Astrocyte (in vitro differentiated cells and primary cell): ENCODE measurements at places on chromosomes 5 and 9.

- peak; percentile 74 for DNase-seq
Measured at GRCh38 chr9:94085062-94085639, 887 bp downstream of the PTPDC1 start.

GRCh38 chr5:108381350-108381953, 446 bp downstream of the FBXL17 start:
- peak; percentile 41 for DNase-seq

DNA sequence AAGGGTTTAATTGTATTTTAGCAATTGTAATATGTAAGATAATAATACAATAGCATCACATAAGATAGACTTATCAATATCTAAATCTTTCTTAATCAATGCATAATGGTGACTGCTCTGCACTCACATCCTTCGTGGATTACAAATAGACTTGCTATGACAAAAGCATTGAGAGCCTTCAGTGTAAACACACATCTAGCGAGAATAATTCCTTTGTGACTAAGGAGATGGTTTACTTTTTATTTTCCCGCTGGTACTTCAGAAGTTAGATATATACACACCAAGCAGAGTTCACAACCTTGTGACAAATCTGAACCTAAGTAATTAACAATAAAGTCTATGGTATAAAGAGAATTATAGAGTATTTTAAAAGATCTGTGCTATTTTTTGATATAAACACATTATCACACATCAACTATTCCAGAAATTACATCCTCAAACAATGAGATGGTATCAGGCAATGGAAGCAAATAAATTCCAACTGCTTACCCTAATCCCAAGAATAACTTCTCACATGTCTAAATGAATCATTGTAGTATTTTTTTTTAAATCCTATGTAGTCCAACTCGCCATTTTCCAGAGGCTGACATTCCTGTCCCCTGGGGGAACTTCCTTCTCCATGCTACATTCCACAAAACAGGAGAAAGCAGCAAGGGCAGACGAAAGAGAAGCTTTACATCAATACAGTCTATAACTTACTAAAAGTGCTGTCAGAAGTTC, 51.2 kb downstream of the MAPKAP1 start:
- peak; percentile 67 for DNase-seq

GRCh38 chr5:149268928-149269557, 2.6 kb upstream of the AFAP1L1 start:
- peak; percentile 24 for DNase-seq

GRCh38 chr9:36866840-36867239, 167.2 kb downstream of the PAX5 start:
- no peak for DNase-seq

DNA sequence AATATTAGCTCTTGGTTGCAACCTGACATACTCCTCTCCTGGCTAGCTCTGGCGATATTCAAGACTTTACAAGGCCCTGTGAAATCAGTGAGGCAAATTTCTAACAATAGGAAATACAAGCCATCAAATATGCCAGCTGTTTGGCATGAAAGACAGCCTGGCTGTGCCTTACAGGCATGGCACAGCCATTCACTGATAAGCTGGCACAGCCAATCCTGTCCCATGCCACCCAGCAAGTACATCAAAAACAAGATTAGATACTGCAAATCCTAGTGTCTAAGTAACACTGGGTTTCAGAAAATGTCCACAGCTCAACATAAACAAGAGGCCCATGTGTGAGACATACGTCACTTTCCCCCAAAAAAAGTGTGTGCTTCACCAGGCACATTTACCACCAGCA, 1045.8 kb upstream of the DMAC1 start:
- no peak for DNase-seq

- DNase-seq, result no peak
Measured at GRCh38 chr9:125421166-125421565, 159.5 kb downstream of the GAPVD1 start.

- peak; percentile 94 for DNase-seq
Measured at GRCh38 chr5:179258922-179259730, 86.1 kb downstream of the ADAMTS2 start.

DNA sequence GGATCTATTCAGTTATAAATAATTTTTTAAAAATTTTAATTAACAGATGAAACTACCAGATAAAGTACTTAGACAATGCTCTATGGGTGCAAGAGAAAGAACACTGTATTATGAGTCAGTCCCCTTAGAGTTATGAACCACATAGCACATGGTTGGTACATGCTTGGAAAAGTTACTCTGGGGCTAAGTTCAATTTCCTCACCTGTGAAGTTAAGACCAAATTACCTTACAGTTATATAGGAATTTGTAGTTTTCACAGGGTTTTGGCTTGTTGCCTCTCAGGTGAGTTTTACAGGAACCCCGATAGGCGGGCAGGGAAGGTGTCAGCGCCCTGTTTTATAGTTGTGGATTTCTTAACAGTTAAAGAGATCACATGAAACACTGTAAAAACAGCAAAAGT, 1.2 kb downstream of the PANK3 start:
- peak; percentile 29 for DNase-seq

- peak; percentile 23 for DNase-seq
Measured at GRCh38 chr9:27784847-27785713, 211.8 kb upstream of the C9orf72 start.

DNA sequence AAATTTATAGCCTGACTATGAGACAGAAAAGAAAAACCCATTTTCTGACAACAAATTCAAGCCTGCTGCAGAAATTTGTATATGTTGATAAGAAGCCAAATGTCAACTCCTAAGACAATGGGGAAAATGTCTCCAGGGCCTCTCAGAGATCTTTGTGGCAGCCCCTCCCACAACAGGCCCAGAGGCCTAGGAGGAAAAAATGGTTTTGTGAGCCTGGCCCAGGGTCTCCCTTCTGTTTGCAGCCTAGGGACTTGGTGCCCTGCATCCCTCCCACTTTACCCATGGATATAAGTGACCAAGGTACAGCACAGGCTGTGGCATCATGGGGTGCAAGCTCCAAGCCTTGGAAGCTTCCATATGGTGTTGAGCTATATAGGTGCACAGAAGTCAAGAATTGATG, 740.2 kb downstream of the SEMA5A start:
- DNase-seq, result no peak

DNA sequence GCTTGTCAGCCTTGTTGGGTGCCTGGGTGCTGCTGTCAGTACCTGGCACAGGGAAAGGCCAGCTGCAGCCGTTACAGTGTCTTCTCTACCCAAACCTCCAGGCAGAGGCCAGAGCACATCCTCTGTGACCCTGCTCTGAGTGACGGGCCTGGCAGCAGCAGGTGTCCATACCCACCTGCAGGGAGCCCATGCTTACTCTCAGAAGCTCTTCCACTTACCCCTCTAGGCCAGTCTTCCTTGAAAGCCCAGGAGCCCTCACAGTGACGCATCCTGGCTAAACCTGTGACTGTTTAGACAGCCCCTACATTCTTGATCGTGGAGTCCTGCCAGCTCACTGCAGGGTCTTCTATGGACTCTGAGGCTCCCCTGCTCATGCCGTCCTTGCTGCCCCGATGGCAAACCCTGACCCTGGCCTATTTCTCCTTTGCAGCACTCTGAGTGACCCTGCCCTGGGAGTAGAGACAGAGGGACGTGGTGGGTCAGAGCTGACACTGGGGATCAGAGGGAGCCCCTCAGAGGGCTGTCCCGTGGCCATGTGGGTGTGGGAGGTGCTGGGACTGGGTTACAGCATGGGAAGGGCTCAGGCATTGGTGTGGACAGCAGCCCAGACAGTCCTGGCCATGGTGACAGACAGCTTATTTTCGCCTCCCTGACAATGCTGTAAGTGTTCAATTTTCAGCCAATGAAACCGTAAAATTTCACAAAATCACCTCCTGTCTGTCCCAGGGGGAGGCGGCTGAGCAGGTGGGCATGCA, 67.6 kb upstream of the RNF130 start:
- no peak for DNase-seq

DNA sequence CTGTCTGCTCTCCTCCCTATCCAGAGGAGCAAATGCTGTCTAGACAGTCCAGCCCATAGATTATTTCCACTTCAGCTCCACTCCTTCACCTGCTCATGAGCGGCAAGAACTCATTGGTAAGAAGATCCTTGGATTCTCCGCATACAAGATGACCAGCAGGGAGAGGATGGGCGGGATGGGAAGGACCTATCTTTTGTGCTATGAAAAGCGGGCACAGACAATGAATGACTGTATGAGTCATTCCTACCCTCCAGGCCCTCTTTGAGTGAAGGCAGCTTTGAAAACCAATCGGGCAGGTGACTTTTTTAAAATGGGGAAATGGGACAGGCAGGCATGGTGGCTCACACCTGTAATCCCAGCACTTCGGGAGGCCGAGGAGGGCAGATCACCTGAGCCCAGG, 49.4 kb downstream of the SMIM23 start:
- DNase-seq, result no peak

DNA sequence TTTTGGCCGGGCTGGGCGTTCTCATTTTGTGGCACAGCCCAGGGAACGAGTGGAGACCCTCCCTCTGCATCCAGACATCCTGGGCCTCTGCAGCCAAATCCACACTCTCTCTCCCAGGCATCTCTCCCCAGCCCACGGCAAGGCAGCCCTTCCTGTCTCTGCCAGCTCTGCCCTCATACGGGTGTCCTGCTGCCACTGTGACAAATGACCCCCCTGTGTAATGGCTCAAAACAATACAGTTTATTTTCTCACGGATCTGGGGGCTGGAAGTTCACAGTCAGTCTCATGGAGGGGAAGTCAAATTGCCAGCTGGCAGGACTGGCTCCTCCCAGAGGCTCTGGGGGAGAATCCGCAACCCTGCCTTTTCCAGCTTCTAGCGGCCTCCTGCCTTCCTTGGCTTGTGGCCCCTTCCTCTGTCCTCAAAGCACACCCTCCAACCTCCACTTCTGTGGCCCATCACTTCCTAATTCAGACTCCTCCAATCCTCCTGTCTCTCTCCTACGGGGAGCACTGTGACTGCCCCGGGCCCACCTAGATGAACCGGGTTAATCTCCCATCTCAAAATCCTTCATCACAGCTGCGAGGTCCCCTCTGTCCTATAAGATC, 70.2 kb upstream of the COL5A1 start:
- DNase-seq, result no peak

GRCh38 chr5:313806-314376, 7.6 kb upstream of the AHRR start:
- DNase-seq, result no peak

- peak; percentile 99 for DNase-seq
Measured at GRCh38 chr9:111957856-111958631, 61.4 kb downstream of the UGCG start.

- no peak for DNase-seq
Measured at GRCh38 chr9:84212246-84212645, 128.3 kb downstream of the SLC28A3 start.

DNA sequence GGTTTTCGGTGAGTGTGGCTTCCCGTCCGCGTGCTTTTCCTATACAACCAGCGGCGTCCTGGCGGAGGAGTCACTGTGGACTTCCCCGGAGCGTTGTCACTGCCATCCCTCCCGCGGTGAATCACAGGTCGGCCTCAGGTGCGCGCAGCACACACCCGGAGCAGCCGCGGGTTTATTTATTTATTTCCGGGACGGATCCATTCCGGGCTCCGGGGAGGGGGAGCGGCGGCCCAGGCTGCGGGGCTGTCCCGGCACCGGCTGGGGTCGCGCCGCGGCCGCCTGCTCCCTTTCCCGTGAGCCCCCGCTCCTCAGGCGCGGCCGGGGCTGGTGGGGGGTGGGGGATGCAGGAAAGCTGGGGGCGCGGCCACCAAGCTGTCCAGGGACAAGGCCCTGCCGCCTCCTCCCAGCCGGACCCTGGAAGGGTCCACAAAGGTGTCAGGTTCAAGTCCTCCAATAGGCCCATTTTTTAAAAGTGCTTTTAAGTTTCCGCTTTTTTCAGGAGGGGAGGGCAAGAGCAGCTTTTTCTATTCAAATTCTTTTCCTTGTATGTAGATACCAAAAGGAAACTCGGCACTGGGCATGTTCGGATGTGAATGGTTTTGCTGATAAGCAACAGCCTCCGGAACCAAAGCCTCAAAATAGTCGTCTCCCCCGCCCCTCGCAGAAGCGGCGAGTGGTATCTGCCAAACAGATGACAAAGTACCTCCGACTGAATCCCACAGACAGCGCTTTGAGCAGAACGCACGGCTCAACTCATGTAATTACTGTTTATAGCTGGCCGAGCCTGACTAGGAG, 192.5 kb downstream of the CD180 start:
- DNase-seq, result peak; percentile 97

DNA sequence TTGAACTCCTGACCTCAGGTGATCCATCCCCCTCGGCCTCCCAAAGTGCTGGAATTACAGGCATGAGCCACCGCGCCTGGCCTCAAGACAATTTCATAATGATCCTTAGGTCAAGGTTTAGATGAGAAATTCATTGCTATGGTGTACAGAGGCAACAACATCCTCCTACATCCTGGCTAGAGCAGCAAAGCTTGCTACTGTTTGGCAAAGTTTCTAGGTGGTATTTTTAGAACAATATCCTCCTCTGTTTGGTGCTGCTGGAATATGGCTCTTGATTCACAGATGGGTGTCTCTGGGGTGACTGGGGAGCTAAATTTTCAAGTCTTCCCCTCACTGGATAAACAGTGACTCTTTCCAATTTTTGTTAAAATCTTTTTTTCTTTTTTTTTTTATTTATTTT, 30.6 kb downstream of the CRHBP start:
- peak; percentile 43 for DNase-seq

DNA sequence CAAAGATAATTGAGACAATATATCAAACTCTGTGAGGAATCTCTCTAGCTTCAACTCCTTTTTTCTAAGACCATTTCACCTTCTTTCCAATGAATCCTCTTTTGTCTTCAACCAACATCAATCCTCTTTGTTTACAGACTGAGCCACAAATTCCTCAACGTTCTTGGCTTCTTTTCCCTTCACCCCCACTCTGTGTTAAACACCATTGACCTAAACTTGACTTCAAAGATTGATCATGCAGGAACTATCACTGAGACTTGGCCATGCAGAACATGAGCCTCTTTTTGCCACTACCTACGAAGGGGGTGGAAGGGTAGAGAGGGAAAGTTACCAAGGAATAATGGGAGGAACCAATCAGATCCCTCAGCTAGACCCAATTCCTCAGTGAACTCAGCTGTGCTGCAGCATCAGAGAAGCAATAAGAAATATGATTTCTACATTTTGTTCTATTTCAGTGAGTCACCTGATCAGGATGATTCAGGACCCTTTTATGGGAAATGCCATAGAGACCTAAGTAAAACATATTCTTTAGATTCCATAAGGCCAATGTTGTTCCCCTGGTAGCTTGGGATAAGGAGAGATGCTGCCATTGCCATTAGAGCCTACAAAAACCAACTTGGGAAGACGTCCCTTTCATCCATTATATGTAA, 187.7 kb upstream of the RGMB start:
- DNase-seq, result peak; percentile 84

DNA sequence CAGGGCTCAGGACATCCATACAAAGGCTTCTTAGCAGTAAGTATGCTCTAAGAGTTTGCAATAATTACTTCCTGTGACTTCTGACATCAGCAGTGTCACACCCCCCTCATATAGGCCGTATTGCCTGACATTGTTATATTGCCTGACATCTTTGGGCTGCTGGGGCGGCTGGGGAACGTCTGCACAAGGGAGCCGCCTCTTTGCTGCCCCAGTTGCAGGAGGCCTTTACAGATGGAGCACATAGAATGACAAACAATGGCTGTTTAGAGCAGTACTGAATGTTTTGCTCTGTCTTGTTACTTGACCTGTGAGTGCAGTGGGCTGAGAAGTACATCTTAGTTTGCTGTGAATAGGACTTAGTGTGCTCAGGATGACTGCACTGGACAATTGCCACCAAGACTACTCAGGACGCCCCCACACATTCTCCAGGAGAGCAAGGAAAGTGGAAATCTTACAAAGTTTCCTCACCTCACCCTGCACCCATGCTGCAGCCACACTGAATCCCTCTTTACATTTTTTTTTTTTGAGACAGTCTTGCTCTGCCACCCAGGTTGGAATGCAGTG, 65.4 kb upstream of the SPOCK1 start:
- peak; percentile 66 for DNase-seq

GRCh38 chr5:14107536-14107935, 35.6 kb upstream of the TRIO start:
- no peak for DNase-seq
